Fibroblast of skin of scalp (primary cell): ENCODE measurements at places on chromosomes 7 and 10.
A peak's percentile ranks its signal among the peaks of the same experiment; 100 is the strongest.

DNA sequence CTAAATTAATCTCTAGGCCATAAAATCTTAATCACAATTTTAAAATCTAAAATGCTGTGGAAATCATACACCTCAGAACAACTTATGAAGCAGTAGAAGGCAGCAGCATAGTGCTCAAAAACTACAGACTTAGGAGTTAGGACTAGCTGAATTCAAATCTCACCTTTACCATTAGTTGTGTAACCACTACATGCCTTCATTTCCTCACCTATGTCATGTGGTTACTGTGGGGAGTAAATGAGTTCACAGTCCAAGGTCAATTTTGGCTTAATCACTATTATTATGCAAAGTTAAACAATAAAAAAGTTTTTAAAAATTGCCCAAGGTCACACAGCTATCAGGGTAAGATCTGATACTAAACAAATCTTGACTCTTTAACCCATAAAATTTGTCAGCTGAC, 37.0 kb downstream of the SNX13 start:
- DNase-seq: no peak

GRCh38 chr7:156829669-156830336, 63.2 kb downstream of the LMBR1 start:
- DNase-seq: no peak

DNA sequence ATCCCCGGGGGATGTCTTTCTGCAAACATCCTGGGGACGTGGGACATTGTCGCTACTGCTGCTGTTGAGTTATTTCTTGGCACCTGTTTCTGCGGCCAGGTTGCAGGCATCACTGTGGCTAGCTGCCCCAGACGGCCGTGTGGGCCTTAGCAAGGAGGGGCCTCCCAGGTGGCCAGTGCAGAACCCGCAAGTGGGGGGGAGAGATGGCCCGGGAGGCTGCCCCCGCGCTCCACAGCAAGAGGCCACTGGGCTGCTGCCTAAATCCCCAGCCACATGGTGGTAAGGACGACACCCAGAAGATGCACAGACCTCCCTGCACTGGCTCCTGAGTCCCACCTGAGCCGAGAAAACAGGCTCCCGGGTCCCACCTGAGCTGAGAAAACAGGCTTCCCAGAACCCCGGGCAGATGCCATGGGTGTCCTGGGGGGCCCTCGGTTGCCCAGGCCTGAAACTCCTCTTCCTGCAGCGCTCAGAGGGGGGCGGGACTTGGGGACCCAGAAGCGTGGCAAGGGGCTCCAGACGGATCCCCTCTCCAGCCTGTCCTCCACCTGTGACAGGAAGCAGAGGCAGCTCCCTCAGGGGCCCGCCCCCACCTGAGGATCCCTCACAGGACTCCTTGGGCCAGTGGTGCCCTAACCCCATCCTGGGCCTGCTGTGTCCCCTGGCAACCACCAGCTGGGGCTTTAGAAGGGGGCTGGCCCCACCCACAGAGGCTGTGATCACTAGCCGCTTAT, 952 bp upstream of the MAFK start:
- no peak for DNase-seq

- no peak for DNase-seq
Measured at GRCh38 chr7:90768301-90768700, 172.2 kb downstream of the CDK14 start.

GRCh38 chr7:47941136-47941844, 7.0 kb downstream of the PKD1L1 start:
- DNase-seq: peak; percentile 88
